AG04449 (cell line): ENCODE measurements at places on chromosomes 12 and 14.

GRCh38 chr12:101680647-101681046 is 16.8 kb upstream of the CHPT1 start:
- no peak for DNase-seq

- no peak for DNase-seq
Observed at GRCh38 chr12:11681207-11681606, 31.7 kb downstream of the ETV6 start.

DNA sequence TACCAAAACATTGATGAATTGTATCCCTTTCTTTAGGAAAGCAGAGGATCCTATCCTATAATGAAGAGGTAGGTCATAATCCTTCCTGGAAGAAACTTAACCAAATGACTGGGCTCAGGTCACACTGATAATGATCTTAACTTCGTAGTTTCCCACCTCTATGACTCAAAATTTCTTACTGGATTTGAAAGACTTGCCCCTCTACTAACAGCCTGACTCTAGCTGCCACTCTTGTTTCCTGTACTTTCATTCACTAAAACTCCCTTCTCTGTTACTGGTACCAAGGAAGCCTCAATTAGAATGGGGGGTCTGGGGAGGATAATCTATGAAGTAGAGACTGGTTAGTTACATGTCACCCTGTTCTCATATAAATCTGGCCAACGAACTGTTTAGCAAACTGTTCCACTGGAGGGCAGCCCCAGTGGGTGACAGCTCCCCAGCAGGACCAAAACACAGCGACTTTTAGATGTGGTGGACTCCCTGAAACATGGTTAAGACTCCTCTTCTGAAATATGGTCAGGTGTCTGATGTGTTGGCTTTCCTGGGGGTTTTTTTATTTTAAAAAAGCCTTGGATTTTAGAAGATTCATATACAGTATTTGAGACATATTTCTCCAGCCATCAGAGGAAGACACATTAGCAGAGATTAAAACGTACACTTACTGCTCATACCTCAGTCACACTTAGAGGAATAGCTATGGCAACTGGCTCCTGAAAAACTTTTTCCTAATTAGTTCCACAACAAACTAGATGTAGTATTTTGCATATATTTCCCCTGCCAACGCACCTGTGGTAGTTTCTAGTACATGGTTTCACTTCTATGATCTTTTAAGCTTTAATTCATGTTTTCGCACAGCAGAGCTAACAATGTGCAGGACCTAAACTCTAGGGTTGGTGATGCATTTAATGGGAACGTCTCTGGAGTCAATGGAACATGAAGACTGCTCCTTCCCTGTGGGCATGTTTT is 72.3 kb downstream of the ACADS start:
- DNase-seq, result no peak

GRCh38 chr14:19902409-19902808 is 18.0 kb upstream of the OR4K5 start:
- no peak for DNase-seq

- no peak for DNase-seq
Observed at GRCh38 chr12:111893287-111893686, 51.3 kb downstream of the MAPKAPK5 start.
